ENCODE measurements at places on chromosomes 13 and 19. TPM values are rescaled to one million over a fixed set of nuclear protein-coding genes. Genes with fewer than 3 reads are reported as not detected.

The CEACAM8 gene
- total RNA-seq, result not detected

The KLK12 gene
- total RNA-seq, result not detected

The CEACAM16 gene
- not detected for total RNA-seq

The MCEMP1 gene
- total RNA-seq, result not detected

The MBD3L2 gene
- total RNA-seq, result not detected

The VSTM1 gene
- not detected for total RNA-seq

The ICAM5 gene
- not detected for total RNA-seq

- DNase-seq, result no peak
Measured at GRCh38 chr13:29918845-29919244, 68.4 kb upstream of the UBL3 start.

DNA sequence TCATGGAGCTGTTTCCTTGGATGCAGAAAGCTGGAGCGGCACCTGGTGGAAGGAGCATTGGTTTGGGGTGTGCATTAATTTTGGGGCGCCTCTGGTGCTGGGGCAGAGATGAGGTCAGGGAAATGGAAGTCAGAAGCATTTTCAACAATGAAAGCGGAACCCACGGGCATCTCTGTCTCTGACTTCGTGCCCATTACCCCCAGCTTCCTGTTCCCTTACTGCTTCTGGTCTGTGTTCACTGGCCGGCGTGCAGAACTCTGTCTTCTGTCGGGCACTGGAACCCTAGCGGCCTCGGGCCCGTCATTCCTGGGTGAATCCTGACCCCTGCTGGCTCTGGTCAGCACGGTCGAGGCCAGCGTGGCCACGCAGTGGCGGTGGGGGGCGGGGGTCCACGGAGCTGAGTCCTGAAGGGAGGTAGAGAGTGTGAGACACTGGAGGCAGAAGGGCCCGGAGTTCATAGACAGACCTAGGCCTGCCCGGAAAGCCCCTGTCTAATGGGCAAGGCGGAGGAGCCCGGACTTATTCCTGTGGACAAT lies 7.9 kb upstream of the LINGO3 start:
- peak; percentile 48 for DNase-seq

DNA sequence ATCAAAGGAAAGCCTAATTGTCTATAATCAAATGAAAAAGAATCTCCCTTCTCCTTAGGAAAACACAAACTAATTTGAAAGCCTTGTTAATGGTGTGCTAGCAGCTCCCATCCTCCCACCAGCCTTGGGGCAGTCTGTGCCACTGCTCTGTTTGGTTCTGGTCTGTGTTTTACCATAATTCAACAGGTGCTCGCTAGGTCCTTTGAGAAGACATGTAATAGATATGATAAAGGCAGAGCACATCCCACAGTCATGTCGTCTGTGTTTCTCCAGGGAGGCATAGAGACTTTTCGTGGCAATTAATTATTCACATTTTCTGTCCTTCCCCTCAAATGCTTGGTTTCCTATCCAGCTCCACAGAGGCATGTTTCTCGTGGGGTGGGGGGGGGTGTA lies 23.8 kb downstream of the FAM124A start:
- no peak for DNase-seq

- peak; percentile 12 for DNase-seq
Measured at GRCh38 chr19:51158474-51159129, 16.5 kb downstream of the SIGLEC7 start.

DNA sequence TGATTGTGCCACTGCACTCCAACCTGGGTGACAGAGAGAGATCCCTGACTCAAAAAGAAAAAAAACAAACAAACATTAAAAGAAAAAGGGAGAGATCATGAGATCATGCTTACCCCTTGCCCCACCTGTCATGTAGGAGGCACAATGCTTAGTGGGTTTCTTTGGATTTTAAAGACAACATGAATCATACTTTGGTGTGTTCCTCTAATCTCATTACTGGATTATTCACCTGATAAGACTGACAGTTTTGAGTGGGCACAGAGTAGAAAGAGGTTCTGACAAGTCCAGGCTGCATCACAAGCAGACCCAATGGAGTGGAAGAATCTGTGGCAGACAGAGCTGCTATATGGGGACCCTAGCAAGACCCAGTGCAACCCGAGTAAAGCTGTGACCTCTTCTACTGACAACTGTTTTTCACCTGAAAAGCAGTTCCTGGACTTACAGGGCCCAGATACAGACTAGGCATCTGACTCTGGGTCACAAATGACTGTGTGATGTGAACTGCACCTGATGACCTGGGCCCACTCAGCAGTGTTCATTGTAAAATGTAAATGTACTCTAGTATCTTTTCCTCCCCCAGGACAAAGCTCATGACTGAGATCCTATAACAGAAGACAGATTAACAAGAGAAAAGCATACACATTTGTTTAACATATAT lies 28.9 kb upstream of the USP12 start:
- DNase-seq, result no peak

DNA sequence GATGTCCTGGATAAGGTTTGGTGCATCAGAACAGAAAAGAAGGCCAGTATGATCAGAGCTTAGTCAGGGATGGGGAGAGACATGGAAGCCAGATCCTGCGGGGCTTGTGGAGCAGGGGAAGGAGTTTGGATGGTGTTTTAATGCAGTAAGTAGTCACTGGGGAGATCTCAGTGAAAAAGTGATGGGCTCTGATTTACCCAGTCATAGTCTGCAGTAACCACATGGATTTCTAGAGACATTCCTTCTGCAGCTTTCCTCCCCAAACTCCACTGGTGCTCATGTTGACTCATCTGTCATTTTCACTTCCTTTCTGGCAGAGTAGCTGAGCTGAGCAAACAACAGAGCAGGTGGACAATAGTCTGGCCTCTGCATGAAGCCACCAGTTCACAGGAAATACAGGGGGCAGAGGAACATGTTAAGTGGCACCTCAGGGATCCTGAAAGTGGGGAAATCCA lies 144.1 kb downstream of the DPF1 start:
- peak; percentile 81 for DNase-seq

DNA sequence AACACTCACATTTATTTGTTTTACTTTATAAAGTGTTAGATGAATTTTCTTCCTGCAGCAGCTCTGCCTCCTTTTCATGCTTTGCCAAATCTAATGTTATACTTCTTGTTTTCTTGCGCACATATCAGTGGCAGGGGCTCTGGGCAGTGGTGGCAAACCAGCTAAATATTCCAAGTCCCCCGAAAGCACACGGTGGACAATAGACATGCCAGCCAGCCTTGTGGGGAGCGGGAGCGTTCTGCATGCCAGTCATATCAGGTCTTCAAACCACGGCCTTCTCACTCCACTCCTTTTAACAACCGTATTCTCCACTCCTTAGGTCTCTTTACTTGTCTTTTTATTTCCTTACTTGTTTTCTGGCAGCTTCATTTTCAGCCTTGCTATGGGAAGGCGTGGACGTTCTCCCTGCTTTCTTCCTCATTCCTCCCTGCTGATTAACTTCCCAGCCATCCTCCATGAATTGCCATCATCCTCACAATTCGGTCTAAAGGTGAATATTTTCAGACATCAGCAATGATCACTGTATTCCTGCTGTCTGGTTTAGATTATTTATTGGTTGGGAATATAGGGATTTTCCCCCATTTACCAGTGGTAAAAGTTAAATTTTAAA lies 77.1 kb upstream of the WASF3 start:
- DNase-seq, result no peak

- no peak for DNase-seq
Measured at GRCh38 chr13:41401366-41401765, 56.0 kb upstream of the RGCC start.

- peak; percentile 94 for DNase-seq
Measured at GRCh38 chr19:53977991-53978731, 13.3 kb upstream of the CACNG6 start.

DNA sequence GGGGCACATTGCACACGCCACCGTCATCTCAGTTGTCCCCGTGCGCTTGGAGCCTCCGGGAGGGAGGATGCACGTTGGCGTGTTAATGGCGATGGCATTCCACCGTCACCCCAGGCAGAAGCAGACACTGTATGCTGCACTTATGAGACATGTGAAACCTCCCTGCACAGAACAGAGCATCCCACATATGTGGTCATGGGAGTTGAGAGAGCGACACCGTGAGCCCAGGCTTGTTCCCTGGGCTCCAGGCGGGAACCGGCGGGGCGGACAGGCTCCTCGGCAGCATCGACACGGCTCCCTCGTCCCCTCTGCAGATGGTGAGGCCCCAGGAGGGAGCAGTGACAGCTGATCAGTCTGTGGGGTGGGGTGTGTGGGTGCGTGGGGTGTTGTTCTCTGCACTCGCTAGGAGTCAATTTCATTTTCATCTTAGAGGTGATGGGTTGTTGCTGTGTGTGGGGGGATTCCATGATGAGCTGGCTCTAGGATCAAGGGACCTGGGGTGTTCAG lies 40.4 kb downstream of the CRTC1 start:
- DNase-seq, result no peak

GRCh38 chr19:44729516-44730033 lies 18.9 kb upstream of the BCL3 start:
- no peak for DNase-seq

GRCh38 chr13:20546556-20546955 lies 20.4 kb upstream of the IFT88 start:
- no peak for DNase-seq

DNA sequence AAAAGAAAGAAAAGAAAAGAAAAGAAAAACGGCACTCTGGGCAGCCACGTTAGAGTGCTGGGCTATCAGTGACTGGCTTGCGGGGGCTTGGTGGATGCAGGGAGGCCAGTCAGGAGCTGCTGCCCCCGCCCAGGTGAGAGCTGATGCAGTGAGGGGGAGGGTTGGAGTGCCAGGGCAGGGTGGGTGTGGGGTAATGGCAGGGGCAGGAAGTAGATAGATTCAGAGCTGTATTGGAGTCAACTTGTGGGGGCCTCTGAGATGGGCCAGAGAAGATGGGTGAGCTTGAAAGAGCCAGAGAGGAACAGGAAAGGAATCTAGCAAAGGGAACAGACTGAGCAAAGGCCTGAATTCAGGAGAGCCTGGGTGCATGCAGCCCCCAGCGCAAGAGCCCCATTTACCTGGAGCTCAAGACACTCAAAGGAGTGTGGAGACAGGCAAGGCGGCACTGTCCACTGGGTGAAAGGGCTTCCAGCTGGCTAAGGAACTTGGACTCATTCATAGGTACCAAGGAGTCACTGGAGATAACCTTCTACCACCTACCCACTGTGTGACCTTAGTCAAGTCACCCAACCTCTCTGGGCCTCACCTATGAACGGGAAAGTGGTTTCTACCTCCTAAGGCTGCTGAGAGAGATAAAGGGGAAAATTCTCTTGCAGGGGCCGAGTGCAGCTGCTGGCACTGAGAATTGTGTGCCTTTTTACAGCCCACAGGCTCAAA lies 20.2 kb downstream of the VSTM2B start:
- DNase-seq, result no peak

GRCh38 chr13:73081256-73081915 lies 22.6 kb downstream of the KLF5 start:
- DNase-seq, result no peak

All from endothelial cell of umbilical vein (primary cell).